Activated T-helper 1 cell treated with anti-CD3 and anti-CD28 coated beads, Interleukin-2, amount 50 U/mL, for 16 hours (primary cell): ENCODE measurements at places on chromosomes 4 and X.

DNA sequence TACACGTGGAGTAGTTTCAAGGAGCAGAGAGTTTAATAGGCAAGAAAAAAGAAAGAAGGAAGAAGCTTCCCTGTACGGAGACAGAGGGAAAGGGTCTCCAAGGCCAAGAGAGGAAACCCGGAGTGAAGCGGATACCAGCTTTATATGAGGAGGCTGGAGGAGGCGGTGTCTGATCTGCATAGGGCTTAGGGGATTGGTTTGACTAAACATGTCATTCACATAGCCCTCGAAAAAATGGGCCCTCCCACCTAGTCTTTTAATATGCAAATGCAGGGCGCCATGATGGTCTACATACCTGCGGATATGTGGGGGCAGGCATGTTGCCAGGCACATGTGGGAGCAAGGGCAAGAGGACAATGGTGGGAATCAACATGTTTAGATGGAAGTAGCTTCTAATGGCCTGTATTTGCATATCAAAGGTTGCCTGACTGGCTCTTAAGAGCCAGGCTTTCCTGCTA, 103.1 kb upstream of the UGT8 start:
- DNase-seq = no peak

GRCh38 chr4:109728385-109728784, 1.5 kb downstream of the PLA2G12A start:
- no peak for DNase-seq

GRCh38 chr4:159483782-159484741, 381.2 kb downstream of the RAPGEF2 start:
- DNase-seq = no peak

DNA sequence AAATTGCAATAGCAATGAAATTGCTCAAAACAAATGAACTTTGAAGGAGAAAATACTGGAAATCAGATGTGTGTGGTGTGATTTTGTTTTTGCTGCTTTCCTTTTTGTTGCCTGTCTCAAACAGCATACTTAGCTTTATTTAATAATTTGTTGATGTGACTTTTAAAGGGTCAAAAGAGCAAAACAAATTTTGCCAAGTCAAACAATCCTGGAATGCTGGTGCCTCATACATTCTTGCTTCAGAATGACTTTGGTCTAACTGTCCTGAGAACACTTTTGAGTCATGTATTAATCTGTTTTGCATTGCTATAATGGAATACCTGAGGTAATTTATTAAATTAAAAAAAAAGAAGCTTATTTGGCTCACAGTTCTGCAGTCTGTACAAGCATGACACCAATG, 3.4 kb downstream of the PF4V1 start:
- DNase-seq = no peak

GRCh38 chr4:155966171-155966570, 12.5 kb upstream of the CTSO start:
- DNase-seq = no peak

GRCh38 chr4:168028568-168028967, 63.8 kb upstream of the ANXA10 start:
- DNase-seq = no peak

DNA sequence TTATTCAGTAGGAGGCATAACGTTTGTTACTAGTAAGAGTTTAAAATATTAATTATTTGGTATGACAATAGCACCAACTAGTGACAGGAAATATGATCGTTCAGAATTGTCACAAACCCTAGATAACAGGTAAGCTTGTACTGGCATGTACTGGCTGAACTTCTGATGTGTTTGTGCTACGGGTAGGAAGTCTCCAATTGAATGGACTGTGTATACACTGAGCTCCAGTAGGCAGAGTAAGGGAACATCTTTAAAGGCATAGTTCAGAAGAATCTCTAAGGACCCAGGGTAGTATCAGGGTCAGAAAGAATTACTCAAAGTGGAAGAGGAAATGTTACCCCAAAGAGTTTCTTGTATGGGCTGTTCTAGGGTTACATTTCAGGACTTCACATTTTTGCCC, 230.4 kb downstream of the EDA2R start:
- DNase-seq = no peak

DNA sequence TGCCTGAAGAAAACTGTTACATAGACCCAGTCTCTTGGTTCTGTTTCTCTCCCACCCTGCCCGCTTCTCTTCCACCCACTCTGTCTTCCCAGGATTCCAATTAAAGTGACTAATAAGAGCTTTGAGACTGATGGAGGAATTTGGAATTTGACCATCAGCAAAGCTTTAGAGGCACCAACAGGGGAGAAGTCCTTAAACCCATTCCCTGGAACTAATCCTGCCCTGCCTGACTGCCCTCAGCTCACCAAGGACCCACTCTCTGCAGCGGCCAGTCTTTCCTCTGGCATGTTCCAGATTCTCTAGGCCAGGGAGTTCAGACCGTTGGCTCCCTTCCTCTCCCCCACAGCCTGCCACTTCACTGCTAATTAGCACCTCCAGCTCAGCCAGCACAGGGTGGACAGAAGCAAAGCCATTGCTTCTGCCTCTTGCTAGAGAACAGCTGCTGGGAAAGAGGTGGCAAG, 23.9 kb downstream of the SCD5 start:
- no peak for DNase-seq

- DNase-seq = peak; percentile 13
Measured at GRCh38 chrX:65601530-65602220, 65.8 kb upstream of the MSN start.

DNA sequence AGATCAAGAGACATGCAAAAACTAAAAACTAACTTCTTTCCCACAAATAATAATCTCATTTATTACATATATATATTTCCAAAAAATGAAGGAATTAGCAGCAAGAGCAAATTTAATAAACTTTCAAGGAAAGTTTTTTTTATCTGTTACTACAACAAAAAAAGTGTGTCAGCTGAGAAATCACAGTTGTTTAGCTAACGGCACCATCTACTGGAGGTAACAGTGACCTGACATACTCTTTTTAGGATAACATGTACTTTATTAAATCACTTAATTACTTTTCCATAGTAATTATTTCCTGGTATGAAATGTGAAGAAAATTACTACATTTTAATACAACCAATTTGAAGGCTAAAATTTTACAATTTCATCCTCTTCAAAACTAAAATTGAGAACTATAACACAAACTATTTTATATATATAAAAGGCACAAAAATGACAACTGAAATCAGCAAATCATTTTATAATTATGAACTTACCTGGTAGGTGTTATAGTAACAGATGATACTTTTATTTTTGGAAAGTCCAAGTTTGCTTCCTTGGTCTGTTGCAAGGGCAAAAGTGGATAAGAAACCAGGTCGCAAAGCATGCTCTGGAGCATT, 9.1 kb downstream of the LAMTOR3 start:
- no peak for DNase-seq

- DNase-seq = no peak
Measured at GRCh38 chr4:183142571-183143550, 43.8 kb downstream of the WWC2 start.

- DNase-seq = no peak
Measured at GRCh38 chr4:137804906-137805495, 272.7 kb upstream of the PCDH18 start.

DNA sequence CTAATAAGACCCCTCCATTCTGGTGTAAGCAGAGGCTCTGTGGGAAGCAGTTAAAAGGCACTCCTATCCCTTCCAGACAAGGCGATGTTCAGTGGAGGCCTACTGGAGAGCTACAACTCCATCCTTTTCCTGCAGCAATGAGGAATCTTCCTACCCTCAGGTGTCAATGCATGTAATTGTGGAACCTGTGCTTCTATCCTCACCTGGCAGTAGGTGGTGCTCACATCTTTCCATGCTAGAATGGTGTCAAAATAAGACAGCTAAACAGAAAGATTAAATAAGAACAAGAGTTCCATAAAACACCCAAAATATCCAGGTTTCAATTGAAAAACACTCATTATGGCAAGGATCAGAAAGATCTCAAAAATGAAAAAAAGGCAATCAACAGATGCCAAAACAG, 224.6 kb downstream of the IL15 start:
- DNase-seq = no peak
